Upper lobe of left lung (tissue), 6 donors: ENCODE measurements at places on chromosomes 6 and 20. TPM values are rescaled to one million over a fixed set of nuclear protein-coding genes. Genes with fewer than 3 reads are reported as not detected.
A peak's percentile ranks its signal among the peaks of the same experiment; 100 is the strongest.

The ARFGEF2 gene
- total RNA-seq = 32.3 TPM

DNA sequence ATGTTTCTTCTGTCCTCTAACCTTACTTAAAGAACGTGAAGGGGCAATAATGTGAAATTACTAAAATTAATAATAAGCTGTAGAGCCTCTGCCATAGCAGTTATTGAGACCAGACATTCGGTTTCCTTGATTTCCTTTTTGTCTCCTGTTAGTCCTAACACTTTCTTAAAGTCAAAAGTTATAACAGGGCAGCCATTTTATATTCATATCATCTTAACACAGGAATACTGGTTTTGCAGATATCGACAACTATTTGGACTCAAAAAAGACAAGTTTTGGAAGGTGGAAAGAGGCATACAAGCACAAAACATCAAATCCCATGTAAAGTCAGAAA lies 33.5 kb downstream of the HFE start:
- no peak overlapping the region for H3K4me3 ChIP-seq
- H3K4me1 ChIP-seq = peaks cover 3% of the 10 kb centered on the region
- DNase-seq = no peak

The FAM83B gene
- total RNA-seq = 1.5 TPM

GRCh38 chr6:34865107-34865506 lies 22.7 kb downstream of the TAF11 start:
- no peak for DNase-seq
- H3K4me1 ChIP-seq = peaks cover 5% of the 10 kb centered on the region
- H3K4me3 ChIP-seq = no peak overlapping the region

- peaks cover 27% of the 10 kb centered on the region for H3K36me3 ChIP-seq
- H3K27me3 ChIP-seq = no peaks in the 10 kb centered on the region
- H3K27ac ChIP-seq = no peak overlapping the region
- H3K4me3 ChIP-seq = no peak overlapping the region
Measured at GRCh38 chr6:13617066-13617465, 1.9 kb downstream of the NOL7 start.

DNA sequence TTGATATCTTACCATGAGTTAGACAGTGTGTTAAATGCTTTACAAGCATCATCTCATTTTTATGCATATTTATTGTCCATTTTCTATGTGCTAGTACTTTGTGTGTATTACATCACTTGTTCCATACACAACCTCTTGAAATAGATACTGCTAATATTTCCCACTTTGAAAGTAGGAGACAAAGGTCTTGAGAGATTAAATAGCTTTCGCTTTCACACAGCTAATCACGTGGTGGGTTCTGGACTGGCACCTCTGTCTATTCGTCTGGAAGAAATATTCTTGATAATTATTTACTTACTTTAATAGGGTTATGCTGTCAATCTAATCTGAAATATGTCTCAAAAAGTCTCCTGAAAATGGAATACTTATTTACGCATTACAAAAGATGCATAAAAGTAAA lies 30.2 kb downstream of the EPHA7 start:
- H3K4me3 ChIP-seq = no peak overlapping the region
- H3K4me1 ChIP-seq = no peaks in the 10 kb centered on the region
- no peak overlapping the region for H3K27ac ChIP-seq
- H3K36me3 ChIP-seq = no peaks in the 10 kb centered on the region
- no peak for DNase-seq
- no peaks in the 10 kb centered on the region for H3K27me3 ChIP-seq

- H3K27ac ChIP-seq = no peak overlapping the region
- H3K4me1 ChIP-seq = peaks cover 8% of the 10 kb centered on the region
- no peaks in the 10 kb centered on the region for H3K36me3 ChIP-seq
- DNase-seq = peak; percentile 42
- H3K4me3 ChIP-seq = no peak overlapping the region
- H3K27me3 ChIP-seq = no peaks in the 10 kb centered on the region
Measured at GRCh38 chr6:25057111-25057905, 121.5 kb upstream of the RIPOR2 start.

DNA sequence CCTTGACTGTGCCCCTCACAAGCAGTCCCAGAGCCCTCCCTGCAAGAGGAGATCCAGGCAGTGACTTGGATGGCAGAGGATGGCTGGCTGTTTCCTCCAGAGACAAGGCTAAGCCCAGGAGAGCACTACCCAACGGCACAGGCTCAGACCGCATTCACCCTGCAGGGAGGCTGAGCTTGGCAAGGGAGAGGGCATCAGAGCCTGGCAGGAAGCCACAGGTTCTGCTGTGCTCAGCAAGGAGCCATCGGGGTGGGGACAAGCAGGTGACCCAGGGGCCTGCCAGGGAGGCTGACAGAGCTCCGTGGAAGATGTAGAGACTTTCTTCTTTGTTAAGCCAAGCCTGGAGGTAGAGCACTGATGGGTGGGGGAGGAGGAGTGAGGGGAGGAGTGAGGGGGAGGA lies 159.2 kb upstream of the CST7 start:
- no peaks in the 10 kb centered on the region for H3K36me3 ChIP-seq
- H3K4me3 ChIP-seq = no peak overlapping the region
- H3K27ac ChIP-seq = no peak overlapping the region
- no peak for DNase-seq

DNA sequence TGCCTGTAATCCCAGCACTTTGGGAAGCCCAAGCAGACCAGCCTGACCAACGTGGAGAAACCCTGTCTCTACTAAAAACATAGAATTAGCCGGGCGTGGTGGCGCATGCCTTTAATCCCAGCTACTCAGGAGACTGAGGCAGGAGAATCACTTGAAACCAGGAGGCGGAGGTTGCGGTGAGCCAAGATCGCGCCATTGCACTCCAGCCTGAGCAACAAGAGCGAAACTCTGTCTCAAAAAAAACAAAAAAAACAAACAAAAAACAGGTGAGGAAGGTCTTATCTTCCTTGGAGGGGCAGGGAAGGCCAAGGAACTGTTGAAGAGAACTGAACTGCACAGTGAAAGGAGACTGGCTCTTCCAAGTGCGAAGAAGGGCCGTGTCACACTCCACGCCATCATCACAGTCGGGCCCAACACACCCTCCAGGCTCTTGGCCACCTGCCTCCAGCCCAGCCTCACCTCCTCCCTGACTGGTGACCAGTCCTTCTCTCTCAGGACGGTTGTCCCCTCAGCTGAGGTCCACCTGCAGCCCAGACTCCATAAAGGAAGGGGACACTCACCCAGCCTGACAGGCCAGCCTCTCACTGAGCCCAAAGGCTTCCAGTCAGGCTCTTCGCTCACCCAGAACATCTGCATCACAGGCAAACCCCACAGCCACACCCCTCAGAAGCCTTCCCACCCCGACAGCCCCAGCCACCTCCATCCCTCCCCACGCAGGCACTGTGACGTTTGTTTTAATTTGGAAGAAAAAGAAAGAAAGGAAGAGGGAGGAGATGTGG lies 4.1 kb downstream of the ZC3H12D start:
- no peaks in the 10 kb centered on the region for H3K36me3 ChIP-seq
- H3K4me3 ChIP-seq = no peak overlapping the region
- H3K27me3 ChIP-seq = no peaks in the 10 kb centered on the region
- DNase-seq = no peak

DNA sequence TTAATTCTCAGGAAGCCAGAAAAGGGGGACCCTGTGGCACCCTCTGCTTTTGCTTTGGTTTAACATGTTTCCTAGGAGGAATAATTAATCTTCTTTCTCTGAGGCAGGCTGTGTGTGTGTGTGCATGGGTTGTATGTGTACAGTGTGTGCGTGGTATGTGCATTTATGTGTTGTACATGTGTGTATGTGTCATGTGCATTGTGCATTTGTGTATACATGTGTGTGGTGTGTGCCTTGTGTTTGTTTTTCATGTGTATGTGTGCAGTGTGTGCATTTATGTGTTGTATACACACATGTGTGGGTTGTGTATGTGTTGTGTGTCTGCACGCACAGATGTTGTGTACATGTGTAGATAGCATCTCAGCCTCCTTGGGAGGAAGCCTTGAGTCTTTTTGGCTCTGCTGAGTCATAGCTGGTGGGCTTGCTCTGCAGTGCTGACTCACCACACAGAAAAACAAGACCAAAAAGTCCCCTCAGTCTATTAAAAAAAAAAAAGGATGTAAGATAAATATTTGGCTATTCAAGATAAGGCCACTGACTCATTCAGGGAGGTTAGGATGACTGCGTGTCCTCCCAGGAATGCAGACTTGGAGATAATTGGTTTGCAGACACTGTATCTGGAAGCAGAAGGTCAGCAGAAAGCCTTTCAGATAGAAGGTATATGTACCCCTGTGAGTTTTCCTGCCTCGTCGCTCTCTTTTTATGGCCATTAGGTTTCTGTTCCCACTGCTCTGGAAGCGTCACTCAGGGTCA lies 58.6 kb downstream of the SYNJ2 start:
- H3K4me3 ChIP-seq = no peak overlapping the region
- H3K27me3 ChIP-seq = no peaks in the 10 kb centered on the region
- no peaks in the 10 kb centered on the region for H3K36me3 ChIP-seq
- H3K4me1 ChIP-seq = peaks cover 18% of the 10 kb centered on the region
- no peak for DNase-seq
